Muscle of back (tissue), 13 donors: ENCODE measurements at places on chromosomes 7 and 10. TPM values are rescaled to one million over a fixed set of nuclear protein-coding genes. Genes with fewer than 3 reads are reported as not detected.
A peak's percentile ranks its signal among the peaks of the same experiment; 100 is the strongest.

Gene ZNRF2
- polyA plus RNA-seq, result 11.2 TPM

Gene OPN4
- polyA plus RNA-seq, result 1.4 TPM

Gene ADGRA1
- polyA plus RNA-seq, result 3.2 TPM

Gene ANK3
- 127 TPM for polyA plus RNA-seq

Gene CH25H
- polyA plus RNA-seq, result 1.1 TPM

Gene ZNF716
- not detected for polyA plus RNA-seq

- DNase-seq, result no peak
These were observed 193.9 kb upstream of the BMPER start for GRCh38 chr7:33711231-33712019.

DNA sequence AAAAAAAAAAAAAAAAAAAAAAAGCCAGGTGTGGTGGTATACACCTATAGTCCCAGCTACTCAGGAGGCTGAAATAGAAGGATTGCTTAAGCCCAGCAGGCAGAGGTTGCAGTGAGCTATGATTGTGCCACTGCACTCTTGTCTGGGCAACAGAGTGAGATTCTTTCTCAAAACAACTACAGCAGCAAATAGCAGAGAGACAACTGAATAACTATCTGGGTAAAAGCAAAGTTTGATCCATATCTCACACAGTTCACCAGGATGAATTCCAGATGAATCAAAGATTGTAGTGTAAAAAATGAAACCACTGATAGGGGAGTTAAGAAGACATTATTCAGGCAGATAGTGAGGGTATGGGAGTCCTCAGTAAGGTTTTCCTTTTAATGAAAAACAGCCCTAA lies 11.4 kb upstream of the NUB1 start:
- no peak for DNase-seq

- no peak for DNase-seq
These were observed 28.4 kb upstream of the C10orf71 start for GRCh38 chr10:49270565-49270964.

- no peak for DNase-seq
These were observed 428.0 kb upstream of the TPK1 start for GRCh38 chr7:145263886-145264285.

DNA sequence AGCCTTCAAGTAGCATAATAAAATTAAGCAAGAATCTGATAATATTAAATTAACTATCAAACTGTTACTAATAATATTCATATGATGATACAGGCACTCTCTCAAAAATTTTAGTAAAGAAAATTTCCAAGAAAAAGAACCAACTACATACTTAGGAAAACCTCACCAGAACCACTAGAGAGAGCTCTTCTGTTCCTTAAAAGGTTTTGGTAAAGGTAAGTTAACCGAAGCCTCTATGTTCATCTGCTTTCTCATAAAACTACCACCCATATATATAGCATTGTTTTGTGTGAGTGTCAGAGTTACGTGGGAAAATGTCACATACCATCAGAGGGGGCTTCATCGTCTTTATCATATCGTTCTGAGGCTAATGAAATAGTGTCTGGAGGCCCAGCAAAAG lies 20.7 kb downstream of the SKAP2 start:
- DNase-seq, result no peak

DNA sequence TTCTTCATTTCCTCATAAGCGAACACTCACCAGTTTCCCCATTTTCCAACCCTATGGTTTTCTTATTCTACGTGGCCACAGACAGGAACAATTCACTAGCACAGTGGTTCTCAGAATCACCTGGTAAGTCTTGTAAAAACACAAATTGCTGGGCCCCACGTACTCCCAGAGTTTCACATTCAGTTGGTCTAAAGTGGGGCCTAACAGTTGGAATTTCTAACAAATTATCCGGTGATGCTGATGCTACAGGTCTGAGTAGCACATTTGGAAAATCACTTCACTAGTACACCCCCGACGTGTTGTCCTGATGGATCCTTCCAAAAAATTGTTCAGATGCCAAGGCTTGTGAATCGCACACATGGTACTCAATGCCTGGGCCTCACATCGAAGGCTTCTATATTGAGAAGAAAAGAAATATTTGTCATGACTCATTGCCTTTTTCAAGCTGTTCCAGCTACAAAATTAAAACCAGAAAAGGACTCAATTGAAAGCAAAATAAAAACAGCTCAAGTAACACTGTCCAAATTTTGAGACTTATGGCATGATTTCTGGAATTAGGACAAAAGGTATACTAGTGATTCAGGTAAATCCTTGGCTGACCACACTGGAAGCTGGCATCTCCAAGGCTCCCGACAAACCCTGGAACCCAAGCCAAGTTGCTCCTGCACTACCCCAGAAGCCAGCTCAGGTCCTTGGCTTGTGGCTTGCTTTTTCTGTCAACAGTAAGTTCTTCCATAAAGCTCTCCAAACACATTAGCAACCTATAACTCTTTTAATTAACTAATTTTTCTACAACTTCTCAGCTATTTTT lies 12.9 kb upstream of the VIM start:
- peak; percentile 98 for DNase-seq
